NCI-H2081 treated with DMSO at 0.1 percent for 48 hours (cell line): ENCODE measurements at places on chromosomes 2 and 18.

- no peak for DNase-seq
Measured at GRCh38 chr2:208252716-208253492, 2.0 kb downstream of the IDH1 start.

DNA sequence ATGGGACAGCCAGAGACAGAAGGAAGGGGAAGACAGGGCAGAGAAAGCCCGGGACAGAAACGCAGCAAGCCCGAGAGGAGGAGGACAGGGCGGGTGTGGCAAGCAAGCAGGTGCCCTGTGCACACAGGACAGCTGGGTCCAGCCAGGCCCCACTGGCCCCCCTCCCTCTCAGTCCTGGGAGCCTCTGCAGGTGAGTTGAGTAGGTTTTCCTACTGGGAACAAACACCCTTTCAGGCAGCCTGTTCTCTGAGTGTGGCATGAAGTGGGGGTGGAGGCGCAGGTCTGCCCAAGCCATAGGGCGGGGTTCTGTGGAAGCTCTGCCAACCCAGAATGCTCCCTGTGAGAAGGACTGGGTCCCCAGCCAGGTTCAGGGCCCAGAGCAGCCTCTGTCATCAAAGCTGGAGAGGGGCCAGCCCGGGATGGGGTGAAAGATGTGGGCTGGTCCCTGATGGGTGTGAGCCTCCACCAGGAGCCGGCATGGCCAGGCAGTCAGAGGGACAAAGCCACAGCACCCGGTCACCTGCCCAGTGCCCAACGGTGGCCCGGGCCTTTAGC, 129.4 kb downstream of the TFCP2L1 start:
- no peak for DNase-seq

DNA sequence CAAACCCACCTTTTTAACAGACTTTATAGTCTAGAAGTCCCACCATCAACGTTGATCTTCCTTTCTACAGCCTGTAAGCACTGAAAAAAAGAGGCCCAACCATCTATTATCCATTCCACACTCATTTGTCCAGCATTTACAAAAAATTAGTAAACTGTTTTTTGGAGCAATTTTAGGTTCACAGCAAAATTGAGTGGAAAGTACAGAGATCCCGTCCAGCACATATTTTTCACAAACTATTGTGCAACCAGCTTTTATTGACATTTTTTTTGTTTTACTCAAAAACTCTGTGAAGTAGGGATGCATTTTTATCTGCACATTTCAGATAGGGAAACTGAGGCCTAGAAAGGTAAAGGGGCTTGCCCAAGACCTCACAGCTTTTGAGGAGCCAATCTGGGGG, 68.6 kb downstream of the TNP1 start:
- DNase-seq = no peak

DNA sequence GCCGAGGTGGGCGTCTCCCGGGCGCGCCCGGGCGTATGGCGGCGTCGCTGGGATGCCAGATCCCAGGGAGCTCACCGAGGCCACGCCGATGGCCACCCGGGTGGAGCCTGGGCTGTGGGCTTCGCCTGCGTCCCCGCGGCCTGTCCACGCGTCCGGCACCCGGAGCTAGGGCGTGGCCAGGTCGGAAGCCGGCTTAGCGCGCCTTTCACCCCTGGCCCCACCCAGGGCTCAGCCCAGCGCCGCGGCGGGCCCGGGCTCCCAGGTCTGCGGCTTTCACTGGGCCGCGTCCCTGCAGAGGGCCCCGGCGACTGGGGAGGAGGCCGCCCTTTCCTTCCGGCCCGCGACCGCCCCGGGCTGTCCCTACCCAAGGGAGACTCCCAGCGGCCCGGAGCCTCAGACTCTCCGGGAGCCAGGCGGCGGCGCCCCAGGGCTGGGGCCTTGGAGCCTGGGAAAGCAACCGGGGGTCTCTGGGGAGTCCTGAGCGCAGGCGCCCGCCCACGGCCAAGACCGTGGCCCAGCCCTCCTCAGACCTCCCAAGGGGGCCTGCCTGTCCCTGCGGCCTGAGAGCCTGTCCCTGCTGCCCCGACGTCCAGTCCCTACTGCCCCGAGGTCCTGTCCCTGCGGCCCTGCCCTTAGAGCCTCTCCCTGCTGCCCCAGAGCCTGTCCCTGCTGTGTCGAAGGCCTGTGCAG, 36.3 kb upstream of the ITM2C start:
- DNase-seq = no peak

- no peak for DNase-seq
Measured at GRCh38 chr2:144914622-144915318, 394.9 kb upstream of the ZEB2 start.

DNA sequence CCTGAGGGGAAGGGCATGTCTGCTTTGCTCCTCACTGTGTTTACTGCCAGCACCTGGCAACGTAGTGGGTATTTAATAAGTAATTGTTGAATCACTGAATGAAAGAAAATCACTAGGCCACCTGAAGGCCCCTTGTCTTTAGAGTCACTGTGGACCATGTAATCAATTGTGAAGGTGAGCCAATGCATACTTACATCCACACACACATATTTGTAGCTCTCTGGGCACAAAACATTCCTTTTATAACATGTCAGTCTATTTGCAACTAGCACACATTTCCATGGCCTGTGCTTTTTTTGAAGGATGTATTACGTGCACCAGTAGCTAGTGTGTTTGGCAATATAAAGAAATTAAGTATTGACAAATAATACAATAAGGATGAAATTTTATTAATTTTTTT, 11.2 kb downstream of the ATP8B1 start:
- no peak for DNase-seq

- DNase-seq = no peak
Measured at GRCh38 chr2:170965446-170966225, 36.6 kb downstream of the GORASP2 start.

GRCh38 chr2:111030945-111031344, 89.8 kb upstream of the BCL2L11 start:
- no peak for DNase-seq

GRCh38 chr2:170710609-170710979, 4.5 kb upstream of the SP5 start:
- DNase-seq = no peak

- no peak for DNase-seq
Measured at GRCh38 chr2:237315170-237315828, 98.7 kb downstream of the COL6A3 start.

DNA sequence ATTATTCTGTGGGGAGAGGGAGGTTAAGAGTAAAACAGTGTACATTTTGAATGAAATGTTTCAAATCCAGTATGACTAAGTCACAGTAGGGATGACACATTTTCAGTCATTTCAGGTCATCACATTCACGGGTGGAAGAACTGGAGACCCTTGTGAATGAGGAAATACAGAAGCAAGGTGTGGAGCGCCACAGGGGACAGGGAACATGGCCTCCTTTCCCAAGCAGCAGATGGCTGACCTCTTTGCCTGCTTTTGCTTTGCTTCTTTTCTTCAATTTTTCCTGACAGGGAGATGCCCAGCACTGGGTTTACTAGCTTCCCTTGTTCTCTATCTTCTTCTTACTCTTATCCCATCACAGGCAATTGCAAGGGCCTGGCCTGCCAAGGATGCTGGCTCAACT, 278.9 kb upstream of the DLGAP1 start:
- DNase-seq = no peak

GRCh38 chr2:69577467-69578197, 65.9 kb downstream of the AAK1 start:
- no peak for DNase-seq

DNA sequence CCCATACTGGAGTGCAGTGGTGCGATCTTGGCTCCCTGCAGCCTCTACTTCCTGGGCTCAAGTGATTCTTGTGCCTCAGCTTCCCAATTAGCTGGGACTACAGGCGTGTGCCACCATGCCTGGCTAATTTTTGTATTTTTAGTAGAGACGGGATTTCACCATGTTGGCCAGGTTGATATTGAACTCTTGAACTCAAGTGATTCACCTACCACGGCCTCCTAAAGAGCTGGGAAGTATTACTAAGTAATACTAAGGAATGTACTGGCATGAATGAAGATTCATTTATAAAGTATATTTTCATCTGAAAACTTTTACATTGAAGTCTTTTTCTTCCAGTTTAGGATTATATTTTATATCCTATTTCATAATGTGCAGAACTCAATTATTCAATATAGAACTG, 38.1 kb downstream of the NUP35 start:
- no peak for DNase-seq

- DNase-seq = no peak
Measured at GRCh38 chr2:158197940-158198339, 96.3 kb downstream of the UPP2 start.

GRCh38 chr2:172308253-172308935, 119.0 kb upstream of the ITGA6 start:
- no peak for DNase-seq

GRCh38 chr2:79114797-79115494, 5.3 kb upstream of the REG1A start:
- no peak for DNase-seq

DNA sequence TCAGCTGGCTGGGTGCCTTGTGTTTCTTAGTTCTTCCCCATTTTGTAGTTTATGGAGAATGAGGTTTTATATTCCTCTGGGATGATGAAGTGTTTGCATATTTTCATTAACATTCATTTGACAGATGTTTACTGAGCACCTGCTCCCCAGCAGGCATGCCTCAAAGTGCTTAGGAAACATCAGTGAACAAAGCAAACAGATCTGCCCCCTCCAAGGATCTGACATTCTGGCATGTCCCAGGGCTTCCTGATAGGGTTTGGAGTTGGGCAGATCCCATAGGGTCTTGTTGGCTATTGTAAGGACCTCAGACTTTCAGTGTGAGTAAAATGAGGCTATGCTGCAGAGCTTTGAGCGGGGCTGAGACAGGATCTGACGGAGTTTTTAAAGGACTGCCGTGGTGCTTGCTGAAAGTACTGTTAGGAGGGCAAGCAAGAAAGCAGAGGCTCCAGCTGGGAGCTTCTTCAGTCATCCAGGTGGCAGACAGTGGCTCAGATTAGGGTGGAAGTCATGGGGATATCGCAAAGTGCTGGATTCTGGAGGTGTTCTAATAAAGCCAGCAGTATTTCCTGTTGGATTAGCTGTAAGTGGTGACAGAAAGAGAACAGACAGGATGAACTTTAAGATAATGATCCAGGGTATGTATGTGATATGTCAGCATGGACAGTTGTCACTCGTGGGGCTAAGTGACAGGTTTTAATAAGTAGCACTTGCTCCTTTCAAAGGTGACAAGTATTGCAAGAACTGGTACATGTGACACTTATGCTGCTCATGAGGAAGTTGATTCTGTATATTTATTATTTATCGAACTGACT, 11.3 kb upstream of the IAH1 start:
- no peak for DNase-seq

GRCh38 chr18:77150588-77150987, 18.0 kb upstream of the MBP start:
- DNase-seq = no peak

- DNase-seq = no peak
Measured at GRCh38 chr2:85972355-85972754, 83.6 kb upstream of the ST3GAL5 start.

GRCh38 chr2:85886590-85886989, 2.2 kb downstream of the ST3GAL5 start:
- DNase-seq = no peak

GRCh38 chr18:13462686-13463085, 244.1 kb downstream of the LDLRAD4 start:
- no peak for DNase-seq

- no peak for DNase-seq
Measured at GRCh38 chr18:47283476-47283875, 32.0 kb upstream of the SKOR2 start.

GRCh38 chr18:31046916-31047315, 4.4 kb upstream of the DSC3 start:
- DNase-seq = no peak

- DNase-seq = no peak
Measured at GRCh38 chr2:239375278-239376061, 25.4 kb downstream of the HDAC4 start.

DNA sequence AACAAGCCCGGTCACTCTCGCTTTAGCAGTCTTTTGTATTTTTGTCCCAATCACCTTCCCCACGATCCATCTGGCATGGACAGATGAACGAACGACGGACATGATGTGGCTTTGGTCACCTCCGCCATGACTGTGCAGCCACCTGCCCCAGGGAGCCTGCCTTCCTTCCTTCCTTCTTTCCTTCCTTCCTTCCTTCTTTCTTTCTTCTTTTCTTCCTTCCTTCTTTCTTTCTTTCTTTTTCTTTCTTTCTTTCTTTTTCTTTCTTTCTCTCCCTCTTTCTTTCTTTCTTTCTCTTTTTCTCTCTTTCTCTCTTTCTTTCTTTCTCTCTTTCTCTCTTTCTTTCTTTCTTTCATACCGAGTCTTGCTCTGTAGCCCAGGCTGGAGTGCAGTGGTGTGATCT, 39.0 kb downstream of the ATP8B1 start:
- no peak for DNase-seq

- DNase-seq = no peak
Measured at GRCh38 chr2:205511641-205512040, 170.7 kb upstream of the NRP2 start.

DNA sequence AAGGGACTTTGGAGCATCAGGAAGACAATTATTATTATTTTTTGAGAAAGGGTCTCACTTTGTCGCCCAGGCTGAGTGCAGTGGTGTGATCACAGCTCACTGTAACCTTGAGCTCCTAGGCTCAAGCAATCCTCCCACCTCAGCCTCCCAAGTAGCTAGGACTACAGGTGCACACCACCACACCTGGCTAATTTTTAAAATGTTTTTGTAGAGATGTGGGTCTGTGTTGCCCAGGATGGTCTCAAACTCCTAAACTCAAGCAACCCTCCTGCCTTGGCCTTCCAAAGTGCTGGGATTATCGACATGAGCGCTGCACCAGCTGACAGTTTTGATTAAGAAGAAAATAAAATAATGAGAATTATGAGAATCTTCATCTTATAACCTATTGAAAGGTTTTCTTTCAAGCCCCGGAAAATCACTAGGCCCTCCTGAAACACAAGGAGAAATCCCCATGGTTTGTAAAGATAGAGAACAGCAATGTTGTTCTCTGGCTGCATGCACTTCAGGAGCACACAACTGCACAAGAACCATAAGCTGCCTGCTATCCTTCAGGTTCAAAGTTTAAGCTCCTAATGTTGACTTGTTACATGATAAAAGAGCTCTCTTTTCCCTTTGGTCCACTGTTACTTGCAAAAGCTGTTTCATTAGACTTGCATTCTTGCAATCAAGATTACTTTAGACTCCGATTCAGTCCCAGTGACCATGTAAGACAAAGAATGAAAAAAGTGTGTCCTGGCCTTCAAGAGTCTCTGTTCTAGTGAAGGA, 16.8 kb downstream of the NPC1 start:
- no peak for DNase-seq

DNA sequence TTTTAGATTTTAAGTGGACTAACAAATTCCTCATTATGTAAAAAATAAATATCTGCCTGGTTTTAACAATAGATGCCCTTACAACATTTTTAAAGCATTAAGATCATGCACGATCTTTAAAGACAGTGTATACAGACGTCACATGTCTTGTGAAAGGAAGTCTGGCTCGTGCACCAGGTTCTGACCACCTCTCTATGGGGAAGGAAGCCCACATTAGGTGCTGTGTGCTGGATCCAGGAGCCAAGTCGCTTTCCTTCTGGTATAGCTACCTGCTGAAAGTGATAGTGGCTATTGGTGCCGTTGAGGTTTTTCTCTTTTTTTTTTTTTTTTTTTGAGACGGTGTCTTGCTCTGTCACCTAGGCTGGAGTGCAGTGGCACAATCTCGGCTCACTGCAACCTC, 116.5 kb downstream of the NCK2 start:
- DNase-seq = no peak
